Frontal cortex (tissue), 4 donors: ENCODE measurements at places on chromosomes 12 and 14.
A peak's percentile ranks its signal among the peaks of the same experiment; 100 is the strongest.

- no peak for DNase-seq
Observed at GRCh38 chr12:31536672-31537071, 54.3 kb downstream of the DENND5B start.

GRCh38 chr14:49934646-49935045 is 41.8 kb downstream of the ARF6 start:
- DNase-seq: no peak

DNA sequence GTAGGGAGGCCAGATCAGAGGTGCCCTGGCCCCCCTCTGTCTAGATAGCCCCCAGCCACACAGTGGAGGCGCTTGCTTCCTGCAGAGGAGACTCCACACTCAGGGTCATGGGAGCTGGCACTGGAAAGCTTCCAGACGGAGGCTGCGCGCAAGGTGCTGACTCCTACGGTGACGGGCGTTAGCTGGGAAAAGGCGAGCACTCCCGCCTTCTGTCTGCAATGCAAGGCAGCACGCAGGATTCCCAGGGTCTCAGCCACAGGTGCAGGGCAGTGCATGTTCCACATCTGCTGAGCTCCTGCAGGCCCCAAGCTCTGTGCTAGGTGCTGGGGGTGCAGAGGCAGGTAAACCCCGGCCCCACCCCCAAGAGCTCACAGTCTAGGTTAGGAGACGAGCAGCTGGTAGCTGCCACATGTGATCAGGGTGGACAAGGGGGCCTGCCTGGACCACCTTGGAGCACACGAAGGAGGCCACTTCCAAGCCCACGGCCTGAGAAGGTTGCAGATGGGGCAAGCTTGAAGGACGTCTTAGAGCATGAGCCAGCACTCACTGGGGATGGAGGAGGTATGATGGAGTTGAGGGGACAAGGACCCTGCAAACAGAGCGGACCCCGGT is 310.9 kb upstream of the DIO3 start:
- no peak for DNase-seq

DNA sequence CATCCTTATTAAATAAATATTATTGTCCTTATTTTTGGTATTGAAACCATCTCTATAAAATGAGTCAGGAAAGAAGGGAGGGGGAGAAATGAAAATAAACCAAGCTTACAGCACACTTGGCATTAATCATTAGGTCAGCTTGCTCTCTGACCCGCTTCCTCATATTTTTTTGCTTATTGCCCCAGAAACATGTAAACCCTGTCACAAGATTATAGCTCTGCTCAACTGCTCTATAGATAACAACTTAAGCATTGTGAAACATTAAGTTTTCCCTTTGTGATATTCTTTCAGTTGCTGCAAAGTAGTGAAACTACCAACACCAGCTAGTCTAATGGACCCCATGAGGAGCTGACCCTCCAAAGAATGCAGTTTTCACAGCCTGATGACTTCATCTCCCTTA is 819.5 kb downstream of the SLC16A7 start:
- DNase-seq: no peak

DNA sequence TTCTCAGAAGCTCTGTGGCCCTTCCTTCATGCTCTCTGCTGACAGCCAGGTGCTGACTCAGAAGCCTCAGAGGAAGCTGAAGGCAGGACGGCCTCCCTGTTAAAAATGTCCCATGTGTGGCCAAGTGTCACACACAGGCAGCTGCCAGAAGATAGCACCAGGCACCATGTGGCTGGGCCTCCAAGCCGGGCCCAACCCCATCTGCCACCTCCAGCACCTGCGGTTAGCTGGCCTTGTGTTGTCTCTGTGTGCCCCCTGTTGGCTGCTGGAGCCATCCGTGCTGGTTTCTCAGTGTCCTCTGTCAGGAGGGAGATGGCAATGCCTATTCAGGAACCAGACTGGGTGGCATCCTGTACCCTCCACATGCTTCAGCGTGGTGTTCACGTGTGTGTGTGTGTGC is 63.2 kb downstream of the TSPAN11 start:
- DNase-seq: no peak

DNA sequence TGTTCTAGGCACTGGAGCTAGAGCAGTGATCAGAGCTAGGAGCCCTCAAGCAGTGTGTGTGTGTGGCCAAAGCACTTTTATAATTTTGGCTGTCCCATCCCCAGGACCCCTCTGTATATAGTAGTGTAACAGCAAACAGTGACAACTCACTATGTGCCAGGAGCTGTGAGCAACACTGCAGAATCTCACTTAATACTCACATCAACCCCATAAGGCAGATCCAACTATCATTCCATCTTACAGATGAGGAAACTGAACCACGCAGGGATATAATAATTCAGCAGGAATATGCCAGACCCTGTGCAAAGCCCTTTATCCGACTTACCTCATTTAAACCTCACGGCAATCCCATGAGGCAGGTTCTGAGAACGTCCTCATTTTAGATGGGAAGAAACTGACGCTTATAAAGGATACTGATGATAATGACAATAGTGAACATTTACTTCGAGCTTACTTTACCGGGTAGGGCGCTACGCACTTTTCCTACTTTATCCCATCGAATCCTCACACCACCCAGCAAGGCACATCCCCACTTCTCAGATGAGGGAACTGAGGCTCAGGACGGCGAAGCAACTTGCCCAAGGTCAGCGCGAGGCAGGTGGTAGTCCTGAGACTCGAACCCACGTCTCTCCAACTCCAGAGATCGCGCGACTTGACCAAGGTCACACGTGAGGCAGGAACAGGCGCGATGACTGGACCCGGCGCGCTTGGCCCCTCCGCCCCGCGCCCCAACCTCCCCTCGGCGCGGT is 687 bp downstream of the RAB35 start:
- no peak for DNase-seq

GRCh38 chr14:89638891-89639290 is 221.9 kb upstream of the FOXN3 start:
- DNase-seq: no peak

GRCh38 chr14:98858158-98858557 is 413.8 kb downstream of the BCL11B start:
- no peak for DNase-seq

GRCh38 chr14:30267141-30267540 is 291.8 kb upstream of the G2E3 start:
- no peak for DNase-seq

DNA sequence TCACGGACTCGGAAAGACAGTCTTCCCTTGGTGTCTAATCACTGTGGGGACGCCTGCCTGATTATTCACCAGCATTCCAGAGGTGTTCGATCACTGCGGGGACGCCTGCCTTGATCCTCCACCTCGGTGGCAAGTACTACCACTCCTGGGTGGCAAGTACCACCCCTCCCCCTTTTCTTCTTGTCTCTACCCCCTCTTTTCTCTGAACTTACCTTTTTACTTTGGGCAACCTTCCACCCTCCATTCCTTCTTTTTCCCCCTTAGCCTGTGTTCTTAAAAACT is 12.0 kb upstream of the LGMN start:
- DNase-seq: no peak

DNA sequence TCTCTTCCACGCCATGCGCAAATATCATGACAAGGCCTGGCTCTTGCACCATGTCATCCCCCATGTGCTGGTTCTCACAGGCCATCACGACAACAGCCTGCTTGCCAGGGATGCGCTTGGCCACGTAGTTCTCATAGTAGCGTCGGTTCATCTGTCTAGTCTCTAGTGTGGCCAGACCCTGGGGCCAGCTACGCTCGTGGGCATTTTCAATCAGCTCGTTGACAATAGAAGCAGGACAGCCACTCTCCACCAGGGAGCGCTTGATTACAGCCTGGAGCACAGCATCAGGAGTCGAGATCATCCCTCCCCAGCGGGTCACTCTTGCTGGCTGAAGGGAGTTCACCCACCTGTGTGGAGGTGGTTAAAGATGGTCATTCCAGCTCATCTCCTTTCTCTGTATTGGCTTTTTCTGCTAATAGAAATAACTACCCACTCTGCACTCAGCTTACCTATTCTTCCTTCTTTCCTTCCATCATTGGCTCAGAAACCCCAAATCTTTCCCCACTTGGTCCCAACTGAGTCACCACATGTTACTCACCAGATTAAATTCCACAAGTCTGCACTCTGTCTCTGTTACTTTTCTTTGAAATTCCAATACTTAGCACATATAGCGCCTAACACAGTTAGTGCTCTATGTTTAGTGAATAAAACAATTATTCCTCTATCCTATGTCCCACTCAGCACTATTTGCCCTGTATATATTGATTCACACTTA is 15.1 kb downstream of the RNF41 start:
- peak; percentile 42 for DNase-seq

DNA sequence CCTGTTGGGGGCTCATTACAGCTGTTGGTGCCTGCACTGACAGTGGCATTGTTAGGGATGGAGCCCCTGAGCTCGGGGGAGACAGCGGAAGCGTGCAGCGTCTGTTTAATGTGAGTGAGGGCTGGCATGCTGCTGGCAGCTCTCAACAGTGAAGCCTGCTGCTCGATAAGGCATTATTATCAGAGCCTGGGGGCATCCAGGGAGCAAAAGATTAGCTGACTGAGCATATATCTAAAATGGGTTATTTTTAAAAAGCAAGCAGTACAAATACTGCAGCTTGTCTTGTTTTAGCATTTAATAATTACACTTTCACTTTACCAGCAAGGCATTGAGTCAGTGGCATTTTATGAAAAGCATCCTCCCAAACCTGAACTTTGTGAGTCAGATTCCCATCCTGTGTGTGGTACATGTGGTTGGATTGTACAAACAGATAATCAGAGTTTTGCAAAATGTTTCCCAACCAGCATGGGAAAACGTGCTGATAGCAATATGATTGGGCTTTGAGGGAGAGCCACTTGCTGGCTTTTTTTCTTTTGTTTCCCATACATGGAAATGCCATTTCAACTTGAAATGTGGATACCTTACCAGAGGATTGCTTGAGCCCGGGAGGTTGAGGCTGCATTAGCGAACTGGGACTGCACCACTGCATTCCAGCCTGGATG is 150.8 kb downstream of the PRKCH start:
- DNase-seq: no peak

- no peak for DNase-seq
Observed at GRCh38 chr12:39966721-39967120, 139.2 kb downstream of the SLC2A13 start.

- DNase-seq: no peak
Observed at GRCh38 chr12:42729535-42729900, 140.0 kb upstream of the PRICKLE1 start.

DNA sequence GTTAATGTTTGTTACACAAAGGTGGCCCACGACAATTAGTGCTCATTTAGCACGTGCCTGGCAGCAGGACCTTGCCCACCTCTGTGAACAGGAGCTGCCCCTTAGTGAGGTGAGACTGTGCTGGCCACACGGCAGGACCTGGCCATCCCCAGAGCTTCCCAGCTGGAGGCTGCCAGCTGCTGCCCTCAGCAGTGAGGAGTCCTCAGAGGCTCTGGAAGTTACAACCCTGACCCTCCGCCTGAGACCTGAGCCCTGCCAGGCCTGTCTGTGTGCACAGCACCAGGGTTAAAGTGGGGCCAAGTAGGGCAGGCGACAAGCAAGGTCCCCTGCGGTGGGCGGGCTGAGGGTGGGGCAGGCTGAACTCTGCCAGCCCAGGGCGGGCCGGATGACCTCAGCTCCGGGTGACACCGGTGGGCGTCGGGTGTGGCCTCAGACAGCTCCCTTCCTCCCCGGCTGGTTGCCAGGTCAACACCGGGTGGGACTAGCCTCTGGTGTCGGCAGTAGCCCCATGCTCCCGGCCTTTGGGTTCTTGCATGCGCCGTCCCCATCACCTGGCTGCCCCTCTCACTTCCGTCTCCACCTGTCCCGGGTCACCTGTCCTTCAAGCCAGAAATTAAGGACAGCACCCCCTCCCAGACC is 9.2 kb upstream of the LBHD2 start:
- DNase-seq: peak; percentile 37

DNA sequence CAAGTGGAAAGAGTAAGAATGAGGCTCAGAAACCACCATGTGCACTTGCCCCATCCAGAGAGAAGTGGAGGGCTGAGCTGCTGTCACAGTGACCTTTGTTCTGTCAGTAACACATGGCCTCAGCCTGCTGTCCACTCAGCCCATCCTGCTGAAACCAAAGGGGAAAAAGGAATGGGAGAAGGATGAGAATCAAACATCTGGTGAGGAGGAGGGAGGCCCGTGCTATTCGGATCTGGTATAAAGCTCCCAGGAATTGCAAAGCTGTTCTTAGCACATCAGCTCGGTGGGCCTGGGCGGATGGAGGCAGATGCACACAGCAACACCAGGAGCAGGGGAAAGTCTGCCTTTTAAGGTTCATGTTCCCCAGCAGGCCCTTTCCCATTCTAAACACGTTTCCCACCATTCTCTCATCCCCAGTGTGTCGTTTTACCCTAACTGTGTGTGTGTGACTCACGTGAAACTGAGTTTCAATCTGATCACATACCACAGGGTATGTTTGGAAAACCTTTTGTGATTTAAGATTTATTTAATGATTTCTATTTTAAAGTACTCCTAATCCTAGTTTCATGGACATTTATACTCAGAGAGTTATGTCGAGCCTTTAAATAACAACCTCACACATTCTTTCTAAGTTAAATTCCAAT is 36.8 kb downstream of the RTRAF start:
- DNase-seq: no peak

DNA sequence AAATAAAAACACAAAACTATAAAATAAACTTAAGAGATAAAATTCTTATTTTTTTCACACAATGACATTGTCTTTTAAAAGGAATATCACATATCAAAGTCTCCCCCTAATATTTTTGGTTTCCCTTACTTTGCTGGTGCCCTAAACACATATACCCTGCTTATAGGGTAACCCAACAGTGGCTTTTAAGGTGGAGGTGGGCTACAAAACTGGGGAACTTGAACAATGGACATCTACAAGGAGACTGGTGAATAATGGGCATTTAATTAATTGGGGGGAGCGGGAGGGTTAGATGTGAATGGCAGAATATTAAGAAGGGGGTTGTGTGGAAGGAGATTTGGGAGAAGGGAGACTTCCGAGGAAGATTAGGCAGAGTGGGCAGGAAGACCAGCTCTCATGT is 9.6 kb downstream of the B4GALNT1 start:
- no peak for DNase-seq

- no peak for DNase-seq
Observed at GRCh38 chr12:116384175-116384574, 106.7 kb upstream of the MED13L start.

DNA sequence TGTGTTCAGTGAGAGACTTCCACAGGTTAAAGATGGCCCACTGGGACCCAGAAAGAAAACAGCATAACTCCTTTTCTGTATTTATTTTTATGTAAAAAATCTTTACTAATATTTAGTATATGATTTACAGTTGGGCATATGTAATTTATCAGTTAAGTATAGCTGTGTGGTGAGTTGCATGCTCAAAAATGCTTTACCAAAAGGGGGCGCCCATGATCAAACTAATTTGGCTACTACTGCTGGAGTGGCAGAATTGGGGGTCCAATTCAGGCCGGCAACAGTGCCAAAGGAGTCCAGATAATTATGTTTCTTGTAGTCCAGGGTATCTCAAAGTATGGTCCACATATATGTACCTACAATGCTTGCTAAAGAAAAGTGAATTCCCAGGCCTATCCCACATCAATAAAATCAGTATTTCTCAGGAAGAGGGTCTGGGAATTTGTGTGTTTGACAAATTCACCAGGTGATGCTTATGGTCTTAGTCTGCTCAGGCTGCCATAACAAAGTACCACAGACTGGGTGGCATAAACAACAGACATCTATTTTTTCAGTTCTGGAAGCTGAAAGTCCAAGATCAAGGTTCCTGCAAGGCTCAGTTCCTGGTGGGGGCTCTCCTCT is 152.0 kb downstream of the KTN1 start:
- no peak for DNase-seq
